ENCODE measurements at places on chromosomes 2 and 18. TPM values are rescaled to one million over a fixed set of nuclear protein-coding genes. Genes with fewer than 3 reads are reported as not detected.

- DNase-seq = no peak
These were observed 152.2 kb downstream of the ESCO1 start for GRCh38 chr18:21448299-21448698.

DNA sequence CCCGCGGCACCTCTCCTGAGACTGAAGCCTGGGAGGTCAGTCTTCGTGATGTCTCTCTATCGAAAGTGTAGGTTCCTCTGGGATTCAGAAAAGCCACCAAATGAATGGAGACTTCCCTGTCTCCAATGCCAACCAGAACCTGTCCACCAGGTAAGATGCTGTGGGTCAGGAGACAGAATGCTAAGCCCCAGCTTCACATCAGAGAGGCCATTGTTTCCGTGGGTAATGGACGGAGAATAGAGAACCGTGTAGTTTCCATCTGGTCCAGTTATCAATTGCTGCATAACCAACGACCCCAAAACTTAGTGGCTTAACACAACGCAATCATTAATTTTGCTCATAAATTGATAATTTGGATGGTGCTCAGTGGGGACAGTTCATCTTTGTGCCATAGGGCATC, 93.5 kb downstream of the DDX1 start:
- DNase-seq = no peak

DNA sequence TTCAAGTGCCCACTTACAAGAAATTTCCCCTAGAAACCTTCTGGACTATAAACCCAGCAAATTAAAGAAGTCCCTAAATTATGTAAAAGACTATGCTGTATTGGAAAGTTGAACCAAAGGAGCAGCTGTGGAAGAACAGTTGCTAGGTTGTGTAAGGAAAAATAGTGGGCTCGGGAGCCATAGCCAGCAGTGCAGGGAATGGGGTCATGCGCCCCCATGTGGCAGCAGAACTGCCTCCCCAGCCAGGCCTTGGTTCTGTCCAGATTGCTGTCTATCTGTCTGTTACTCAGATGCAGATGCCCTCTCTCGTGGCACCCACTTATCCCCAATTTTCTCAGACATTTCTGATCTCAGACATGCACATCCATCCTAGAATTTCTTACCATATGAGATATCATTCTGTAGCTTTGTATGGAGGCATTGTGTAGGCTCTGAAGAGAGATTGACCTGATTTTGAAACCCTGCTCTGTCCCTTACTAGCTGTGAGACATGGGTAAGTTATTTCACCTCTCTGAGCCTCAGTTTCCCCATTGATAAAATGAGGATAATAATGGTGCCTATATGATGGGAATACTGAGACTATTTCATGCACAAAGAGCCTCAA, 258.3 kb downstream of the SS18 start:
- DNase-seq = peak; percentile 65

DNA sequence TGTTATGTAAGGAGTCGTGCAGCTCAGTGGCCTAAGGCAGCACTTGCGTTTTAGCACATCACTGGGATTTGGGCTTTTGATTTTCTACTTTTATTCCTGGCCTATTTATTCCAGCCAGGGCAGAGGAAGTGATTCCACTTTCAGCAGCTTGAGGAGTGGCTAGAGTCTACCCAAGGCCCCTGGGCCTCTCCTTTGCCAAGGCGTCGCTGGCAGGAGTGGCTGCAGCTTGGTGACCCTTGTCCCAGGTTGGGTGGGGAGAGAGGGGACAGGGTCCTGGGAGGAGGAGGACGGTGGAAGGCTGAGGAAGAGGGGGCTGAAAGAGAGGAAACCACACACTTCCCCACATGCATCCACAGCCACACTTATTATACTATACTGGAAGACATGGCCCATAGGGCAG, 94.1 kb upstream of the SMAD7 start:
- no peak for DNase-seq

GRCh38 chr2:150548527-150548926, 61.1 kb upstream of the RND3 start:
- DNase-seq = no peak

DNA sequence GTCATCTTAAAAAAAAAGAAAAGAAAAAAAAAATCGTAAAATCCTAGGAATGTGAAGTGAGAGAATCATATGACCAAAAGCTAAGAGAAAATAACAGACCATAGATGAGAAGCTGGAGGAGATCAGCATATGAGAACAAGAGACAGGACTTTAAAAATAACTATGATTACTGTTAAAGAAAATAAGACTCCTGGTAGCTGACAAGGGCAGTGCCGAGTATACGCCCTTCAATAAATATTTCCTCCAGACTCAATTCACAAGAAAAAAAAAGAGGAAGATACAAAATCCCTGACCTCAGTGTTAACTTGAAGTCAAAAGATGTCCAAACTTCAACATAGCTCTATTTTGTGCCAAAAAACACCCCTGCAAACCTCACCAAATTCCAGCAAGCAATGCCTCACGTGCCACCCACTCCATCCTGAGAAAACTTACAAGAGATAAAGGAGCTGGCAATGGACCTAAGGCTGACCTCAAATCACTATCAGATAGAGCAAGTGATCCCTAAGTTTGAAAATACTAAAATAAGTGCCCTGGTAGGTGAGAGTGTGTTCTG, 817.2 kb downstream of the SOCS6 start:
- no peak for DNase-seq

RAPGEF4 gene
- 1.3 TPM for polyA plus RNA-seq

SP140 gene
- 0.69 TPM for polyA plus RNA-seq

UBE2F gene
- 83.4 TPM for polyA plus RNA-seq

AOX1 gene
- 5.6 TPM for polyA plus RNA-seq

All from heart left ventricle (tissue), 16 donors.